ENCODE measurements at places on chromosomes 6 and 20.

DNA sequence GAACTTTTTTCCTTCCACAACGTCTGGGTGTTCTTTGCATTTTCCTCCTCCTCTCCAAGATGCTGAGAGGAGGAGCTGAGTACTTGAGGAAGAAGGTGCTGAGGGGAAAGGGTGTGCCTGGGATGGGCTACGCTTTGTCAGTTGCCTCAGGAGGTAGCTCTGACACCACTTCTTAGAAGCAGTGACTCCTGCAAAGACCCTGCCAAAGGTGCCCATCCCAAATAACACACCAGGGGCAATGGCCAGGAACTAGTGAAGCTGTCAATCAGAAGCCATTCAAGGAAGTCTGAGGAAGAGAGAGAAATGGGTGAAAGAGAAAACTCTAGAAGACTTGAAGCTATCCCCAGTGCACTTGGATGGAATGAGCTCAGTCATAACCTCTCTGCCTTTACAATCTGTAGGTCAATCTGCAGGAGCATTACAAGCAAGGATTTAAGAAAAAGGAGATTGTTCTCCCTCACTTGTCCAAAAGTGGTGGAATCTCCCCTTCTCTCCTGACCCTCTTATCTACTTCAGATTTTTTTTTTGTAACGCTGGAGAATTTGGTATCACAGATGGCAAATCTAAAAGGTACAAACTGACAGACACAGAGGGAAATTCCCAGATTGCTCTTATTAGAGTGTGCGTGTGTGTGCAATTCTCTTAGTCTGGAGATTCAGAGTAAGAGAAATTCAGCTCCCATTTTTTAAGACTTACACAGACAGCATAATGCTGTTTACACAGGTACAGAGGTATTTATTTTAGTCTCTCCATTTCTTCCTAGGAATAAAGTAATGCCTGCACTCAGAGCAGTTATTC, 242.6 kb downstream of the GMPR start:
- DNase-seq: no peak

- peak; percentile 38 for DNase-seq
These were observed 33.5 kb downstream of the PNLDC1 start for GRCh38 chr6:159833556-159833955.

- peak; percentile 5 for DNase-seq
These were observed 494.7 kb upstream of the MAP3K7 start for GRCh38 chr6:91081452-91082067.

- no peak for DNase-seq
These were observed 432.8 kb downstream of the PKHD1 start for GRCh38 chr6:51654647-51655046.

GRCh38 chr6:35213824-35214756, at the start of gene SCUBE3:
Gene SCUBE3, plus strand, starts transcription at chr6:35213956. Its CDS starts 463 bp downstream, at chr6:35214419.
- peak; percentile 62 for DNase-seq
